ENCODE measurements at places on chromosomes 13 and 19. TPM values are rescaled to one million over a fixed set of nuclear protein-coding genes. Genes with fewer than 3 reads are reported as not detected.

GRCh38 chr19:3547301-3547731, 8.3 kb downstream of the TEKTIP1 start:
- DNase-seq: peak; percentile 44

Gene TMIGD2
- total RNA-seq: not detected

Gene SOX1
- 56.6 TPM for total RNA-seq

- DNase-seq: no peak
Observed at GRCh38 chr13:96781141-96781540, 213.1 kb downstream of the OXGR1 start.

All from A673 (cell line).